ENCODE measurements at places on chromosomes 3 and 15. TPM values are rescaled to one million over a fixed set of nuclear protein-coding genes. Genes with fewer than 3 reads are reported as not detected.

BFSP2 gene
- total RNA-seq = not detected

SI gene
- total RNA-seq = not detected

GRM7 gene
- total RNA-seq = not detected

CCNL1 gene
- total RNA-seq = 21.8 TPM

GRCh38 chr3:40465456-40465855, 8.3 kb downstream of the RPL14 start:
- no peak for DNase-seq

GRCh38 chr3:150538324-150539208, 7.7 kb downstream of the SERP1 start:
- DNase-seq = no peak

- DNase-seq = no peak
Observed at GRCh38 chr3:188432802-188433520, 279.0 kb downstream of the LPP start.

DNA sequence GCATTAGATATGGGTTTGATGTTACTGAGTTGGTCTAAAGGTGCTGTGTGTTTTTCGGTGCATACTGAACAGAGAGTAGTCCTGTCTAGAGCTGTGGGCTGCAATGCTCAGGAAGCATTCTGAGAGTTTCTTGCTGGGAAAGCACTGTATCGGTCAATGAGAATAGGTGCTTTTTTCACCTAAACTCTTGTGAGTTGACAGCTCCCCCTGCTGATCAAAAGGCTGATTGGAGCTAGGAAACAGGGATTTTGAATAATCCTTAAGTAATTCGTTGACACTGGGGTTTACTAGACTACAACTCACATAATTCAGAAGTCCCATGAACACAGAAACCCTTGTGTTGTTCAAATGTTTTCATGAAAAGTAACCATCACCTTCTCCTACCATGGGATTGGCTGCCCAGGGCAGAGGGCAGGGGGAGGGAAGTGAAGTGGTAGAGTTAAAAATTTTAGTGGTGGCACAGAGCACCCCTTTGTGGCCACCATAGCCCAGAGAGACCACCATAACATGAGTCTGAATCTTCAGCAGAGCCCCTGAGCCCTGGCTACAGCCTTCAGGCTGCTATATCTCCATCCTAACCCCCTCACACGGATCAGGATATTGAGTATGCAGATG, 13.0 kb upstream of the MANF start:
- no peak for DNase-seq

DNA sequence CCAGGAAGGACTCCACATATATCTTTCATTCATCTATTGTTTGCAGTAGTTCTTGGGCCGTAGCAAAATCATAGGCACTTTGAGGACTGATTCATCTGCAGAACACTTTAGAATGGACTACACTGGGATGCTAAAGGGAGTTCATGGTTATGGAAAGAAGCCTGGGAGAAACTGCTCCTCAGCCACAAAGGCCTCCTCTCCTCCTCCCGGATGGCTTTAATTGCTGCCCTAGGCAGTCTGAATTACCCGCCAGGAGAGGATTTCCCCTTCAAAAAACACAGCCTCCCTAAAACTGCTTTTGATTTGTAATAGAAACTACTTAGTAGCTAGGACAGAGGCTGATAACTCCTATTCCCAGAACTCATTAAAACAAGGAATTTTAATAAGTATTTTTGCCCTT, 4.6 kb downstream of the TMEM266 start:
- DNase-seq = no peak

Data from psoas muscle (tissue), 8 donors.